ENCODE measurements at places on chromosomes 3 and 15. TPM values are rescaled to one million over a fixed set of nuclear protein-coding genes. Genes with fewer than 3 reads are reported as not detected.

The ZNF502 gene
- 4.3 TPM for total RNA-seq

The ADAMTS7 gene
- total RNA-seq = 35.1 TPM

The KBTBD12 gene
- total RNA-seq = not detected

The CRABP1 gene
- not detected for total RNA-seq

The C15orf62 gene
- not detected for total RNA-seq

The SOX14 gene
- not detected for total RNA-seq

The SH3GL3 gene
- not detected for total RNA-seq

The CDHR4 gene
- not detected for total RNA-seq

The DPH3 gene
- 26.9 TPM for total RNA-seq

The OCA2 gene
- 0.23 TPM for total RNA-seq

The MAP6D1 gene
- 4.6 TPM for total RNA-seq

Measured in LHCN-M2 (cell line).